Hindlimb muscle (tissue), 1 donor: ENCODE measurements at places on chromosomes 16 and 17.

DNA sequence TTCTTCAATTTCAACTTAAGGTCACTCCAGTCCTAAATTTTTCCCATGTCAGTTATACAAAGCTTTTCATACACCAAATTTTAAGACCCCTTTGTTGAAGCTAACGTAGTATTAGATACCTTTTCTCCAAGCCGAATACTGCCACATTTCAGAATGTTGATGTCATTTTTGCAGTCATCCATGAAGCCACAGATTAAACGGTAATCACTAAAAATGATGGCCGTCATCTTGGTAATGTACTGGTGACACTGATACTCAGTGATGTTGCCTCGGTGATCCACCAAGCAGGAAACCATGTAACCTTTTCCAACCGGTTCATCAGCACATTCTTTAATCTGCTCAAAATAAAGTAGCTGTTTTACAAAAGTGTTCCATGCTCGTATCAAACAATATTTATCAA lies 82.1 kb upstream of the CLEC18B start:
- no peak for DNase-seq

DNA sequence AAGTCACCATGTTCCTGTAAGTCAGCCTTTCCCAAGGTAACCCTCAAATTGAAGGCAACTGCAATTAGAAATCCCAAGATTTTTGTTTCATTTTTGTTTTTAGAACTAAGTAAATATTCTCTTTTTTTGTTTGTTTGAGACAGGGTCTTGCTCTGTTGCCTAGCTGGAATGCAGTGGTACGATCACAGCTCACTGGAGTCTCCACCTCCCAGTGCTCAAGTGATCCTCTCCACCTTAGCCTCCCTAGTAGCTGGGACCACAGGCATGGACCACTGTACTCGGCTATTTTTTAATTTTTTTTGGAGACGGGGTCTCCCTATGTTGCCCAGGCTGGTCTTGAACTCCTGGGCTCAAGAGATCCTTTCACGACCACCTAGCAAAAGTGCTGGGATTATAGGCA lies 10.6 kb upstream of the LRRC59 start:
- DNase-seq = no peak

- DNase-seq = no peak
These were observed 267.1 kb upstream of the TBX2 start for GRCh38 chr17:61132524-61132923.

DNA sequence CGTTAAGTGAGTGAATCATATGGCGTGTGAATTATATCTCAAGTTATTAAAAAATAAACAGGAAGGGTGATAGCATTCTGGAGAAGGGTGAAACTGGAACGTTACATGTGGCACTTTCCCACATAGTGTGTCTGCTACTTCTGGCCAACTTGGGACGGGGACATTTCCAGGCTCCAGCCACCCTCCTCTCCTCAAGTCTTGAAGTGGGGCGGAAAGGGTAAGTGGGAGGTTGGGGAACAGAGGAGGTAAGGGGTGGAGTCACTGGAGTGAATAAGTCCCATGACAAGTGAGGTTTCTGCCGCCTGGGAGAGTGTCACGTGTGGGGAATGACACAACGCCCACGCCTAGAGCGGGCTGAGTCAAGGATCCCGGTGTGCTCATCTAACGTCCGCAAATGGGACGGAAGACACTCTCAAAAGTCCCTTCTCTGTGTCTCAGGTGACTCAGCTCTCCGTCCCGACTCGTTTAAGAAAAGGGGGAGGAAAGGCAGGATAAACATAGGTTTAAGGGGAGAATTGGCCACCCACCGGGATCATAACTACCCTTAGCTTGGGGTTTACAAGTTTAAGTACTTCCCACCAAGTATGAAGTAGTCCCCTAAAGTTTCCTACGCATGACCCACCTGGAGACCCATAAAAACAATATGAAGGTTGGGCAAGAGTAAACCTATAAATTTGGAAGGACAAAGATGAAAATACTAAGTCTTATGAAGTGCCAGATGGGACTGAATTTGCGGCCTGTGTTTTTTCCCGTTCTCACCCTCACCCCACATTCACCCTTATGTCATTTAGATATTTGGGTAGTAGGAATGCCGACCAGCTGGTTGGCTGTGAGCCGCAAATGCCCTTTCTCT lies 1.2 kb upstream of the SPAG9 start:
- DNase-seq = peak; percentile 65

- DNase-seq = no peak
These were observed 4.0 kb upstream of the ZNF267 start for GRCh38 chr16:31869511-31870201.

- peak; percentile 80 for DNase-seq
These were observed 23.9 kb downstream of the ZNF213 start for GRCh38 chr16:3158510-3159314.

DNA sequence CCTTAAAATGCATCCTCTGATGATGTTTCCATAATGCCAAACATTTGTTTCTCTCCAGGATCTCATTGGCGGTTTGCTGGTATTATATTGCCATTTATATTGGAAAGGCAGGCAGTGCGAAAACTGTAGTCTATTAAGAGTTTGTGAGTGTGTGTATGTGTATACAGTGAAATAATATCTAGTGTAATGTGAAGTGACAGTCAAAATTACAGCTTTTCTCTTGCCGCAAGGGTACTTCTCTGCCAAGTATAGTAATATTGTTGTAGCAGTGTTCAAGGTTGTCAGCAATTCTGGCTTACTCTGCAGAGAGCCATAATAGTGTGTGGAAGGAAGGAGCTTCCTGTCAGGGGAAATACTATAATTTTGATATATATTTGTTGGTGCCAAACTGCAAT lies 178.6 kb downstream of the WWOX start:
- DNase-seq = no peak

- no peak for DNase-seq
These were observed 173.8 kb downstream of the CDH8 start for GRCh38 chr16:61862221-61863155.

DNA sequence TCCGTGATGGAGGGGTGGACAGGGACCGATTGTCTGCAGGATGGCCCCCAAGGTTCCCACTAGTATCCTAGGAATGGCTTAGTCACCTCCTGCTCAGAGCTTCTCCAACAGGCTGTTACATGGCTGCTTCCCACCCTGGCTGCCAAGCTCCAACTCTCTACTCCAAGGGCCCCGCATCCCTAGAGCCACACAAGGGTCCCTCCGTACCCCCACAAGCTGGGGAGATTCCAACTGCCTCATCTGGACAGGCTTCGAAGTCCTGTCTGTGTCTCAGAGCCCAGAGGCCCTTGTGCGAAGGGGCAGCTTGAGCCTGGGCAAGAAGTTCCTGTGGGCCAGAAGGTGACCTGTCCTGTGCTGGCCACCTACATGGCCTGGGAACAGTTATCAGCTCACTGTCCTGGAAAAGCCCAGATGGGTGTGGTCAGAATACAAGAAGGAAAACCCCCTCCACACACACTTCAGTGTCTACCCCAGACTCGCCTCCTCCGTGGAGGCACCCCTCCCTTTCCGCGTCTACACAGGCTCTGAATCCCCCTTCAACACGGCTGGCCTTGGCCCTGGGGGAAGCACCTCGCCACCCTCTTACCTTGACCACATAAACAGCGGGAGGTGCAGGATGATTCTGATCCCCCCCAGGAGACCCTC lies 586 bp downstream of the MEAK7 start:
- peak; percentile 24 for DNase-seq

DNA sequence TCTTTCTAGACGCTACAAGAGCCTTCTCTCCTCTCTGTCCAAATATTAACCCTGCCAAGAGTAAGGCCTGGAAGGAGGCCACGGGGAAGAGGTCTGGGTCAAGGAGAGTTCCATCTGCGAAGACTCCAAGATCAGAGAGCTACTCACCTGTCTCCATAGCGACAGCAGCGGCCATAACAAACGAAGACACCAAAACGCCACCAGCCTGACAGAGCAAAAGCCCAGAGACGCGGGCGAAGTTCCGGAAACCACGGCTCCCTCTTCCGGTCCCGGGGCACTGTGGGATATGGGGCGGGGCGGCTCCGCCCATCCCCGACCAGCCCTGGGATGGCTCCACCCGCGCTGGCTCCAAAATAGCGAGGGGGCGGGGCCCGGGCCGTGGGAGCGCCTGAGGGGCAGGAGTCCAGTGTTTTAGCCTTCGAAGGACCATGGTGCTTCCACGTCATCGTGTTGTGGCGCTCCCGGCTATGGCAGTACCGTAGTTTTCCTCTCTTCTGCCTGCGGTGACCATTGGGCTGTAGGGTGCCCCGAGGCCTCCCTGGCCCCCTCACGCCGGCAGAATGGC lies at the start of the genes C17orf100 and MED31:
Gene C17orf100, plus strand, starts transcription at position 409 of the 565 bp plus-strand sequence. Its CDS starts 152 bp downstream, at position 561.
Gene MED31, minus strand, starts transcription at position 252 of the 565 bp plus-strand sequence. Its CDS starts 77 bp downstream, at position 175.
- DNase-seq = peak; percentile 93
